ENCODE measurements at places on chromosomes 13 and 19. TPM values are rescaled to one million over a fixed set of nuclear protein-coding genes. Genes with fewer than 3 reads are reported as not detected.

PBX4 gene
- total RNA-seq = 0.09 TPM

TNNT1 gene
- 3.4 TPM for total RNA-seq

PCDH17 gene
- total RNA-seq = not detected

ZNF763 gene
- total RNA-seq = not detected

TTC9B gene
- total RNA-seq = not detected

MAB21L1 gene
- 3.7 TPM for total RNA-seq

ZNF296 gene
- not detected for total RNA-seq

PSG5 gene
- total RNA-seq = 0.82 TPM

LRRC4B gene
- not detected for total RNA-seq

KL gene
- total RNA-seq = not detected

GAPDHS gene
- total RNA-seq = not detected

TMEM86B gene
- 1.8 TPM for total RNA-seq

CNOT3 gene
- 14.2 TPM for total RNA-seq

LYPD3 gene
- total RNA-seq = not detected

KLK15 gene
- not detected for total RNA-seq

NLRP13 gene
- not detected for total RNA-seq

SNRPD2 gene
- total RNA-seq = 402 TPM

Measured in SJSA1 (cell line).